NCI-H187 (cell line): ENCODE measurements at places on chromosomes 6 and 20.
A peak's percentile ranks its signal among the peaks of the same experiment; 100 is the strongest.

GRCh38 chr6:127547904-127548649 is 28.9 kb upstream of the C6orf58 start:
- no peak for DNase-seq

GRCh38 chr6:82246802-82247504 is 591 bp downstream of the IBTK start:
- DNase-seq: peak; percentile 37

DNA sequence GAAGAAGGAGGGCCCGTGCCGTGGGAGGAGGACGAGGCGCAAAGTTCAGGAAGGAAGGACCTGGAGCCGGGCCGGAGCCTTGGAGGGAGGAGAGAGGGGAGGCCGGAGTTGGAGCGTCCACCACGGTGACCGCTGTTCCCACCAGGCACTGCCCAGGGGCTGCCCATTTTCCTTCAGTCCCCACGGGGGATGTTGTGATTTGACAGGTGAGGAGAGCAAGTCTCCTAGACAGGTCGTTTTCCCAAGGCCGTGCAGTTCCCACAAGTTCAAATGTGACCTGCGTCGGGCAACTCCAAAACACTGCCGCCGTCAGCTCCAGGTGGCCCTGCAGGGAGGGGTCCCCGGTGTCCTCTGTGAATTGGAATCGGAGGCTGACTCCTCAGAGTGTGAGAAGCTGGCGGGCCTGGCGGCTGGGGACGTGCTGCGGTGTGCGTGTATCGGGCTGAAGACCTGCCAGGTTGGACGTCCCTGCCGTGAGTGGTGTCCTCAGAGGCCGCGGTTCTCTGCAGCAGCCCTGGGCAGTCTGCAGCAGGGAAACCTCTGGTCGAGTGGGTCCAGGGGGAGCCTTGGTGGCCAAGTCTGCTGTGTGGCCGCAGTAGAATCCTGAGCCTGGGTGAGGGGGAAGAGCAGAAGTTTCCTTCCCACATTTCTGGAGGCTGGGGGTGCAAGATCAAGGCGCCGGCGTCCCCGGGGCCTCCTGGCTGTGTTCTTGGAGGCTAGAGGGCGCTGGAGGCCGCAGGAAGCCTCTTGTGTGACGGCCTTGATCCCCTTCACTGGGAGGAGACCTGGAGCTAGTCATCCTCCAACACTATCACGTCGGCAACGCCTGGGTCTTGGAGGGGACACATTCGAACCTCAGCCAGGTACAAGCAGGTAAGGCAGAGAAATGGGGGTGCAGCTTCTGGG is 115.1 kb upstream of the FRMD1 start:
- no peak for DNase-seq

- DNase-seq: no peak
Observed at GRCh38 chr20:21380711-21381110, 16.6 kb downstream of the NKX2-4 start.

DNA sequence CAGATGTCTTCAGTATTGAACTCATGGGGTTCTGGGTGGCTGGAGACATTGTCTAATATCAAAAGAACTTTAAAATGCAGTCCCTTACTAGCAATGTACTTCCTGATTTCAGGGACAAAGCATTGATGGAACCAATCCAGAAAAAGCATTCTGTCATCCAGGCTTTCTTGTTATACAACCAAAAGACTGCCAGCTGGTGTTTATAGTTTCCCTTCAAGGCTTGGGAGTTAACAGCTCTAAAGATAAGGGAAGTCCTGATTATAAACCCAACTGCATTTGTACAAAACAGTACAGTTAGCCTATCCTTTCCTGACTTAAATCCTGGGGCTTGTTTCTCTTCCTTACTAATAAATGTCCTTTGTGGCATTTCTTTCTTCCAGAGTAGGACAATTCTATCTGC is 160.0 kb downstream of the COL21A1 start:
- DNase-seq: no peak

GRCh38 chr6:169935348-169935718 is 183.9 kb downstream of the ERMARD start:
- no peak for DNase-seq

DNA sequence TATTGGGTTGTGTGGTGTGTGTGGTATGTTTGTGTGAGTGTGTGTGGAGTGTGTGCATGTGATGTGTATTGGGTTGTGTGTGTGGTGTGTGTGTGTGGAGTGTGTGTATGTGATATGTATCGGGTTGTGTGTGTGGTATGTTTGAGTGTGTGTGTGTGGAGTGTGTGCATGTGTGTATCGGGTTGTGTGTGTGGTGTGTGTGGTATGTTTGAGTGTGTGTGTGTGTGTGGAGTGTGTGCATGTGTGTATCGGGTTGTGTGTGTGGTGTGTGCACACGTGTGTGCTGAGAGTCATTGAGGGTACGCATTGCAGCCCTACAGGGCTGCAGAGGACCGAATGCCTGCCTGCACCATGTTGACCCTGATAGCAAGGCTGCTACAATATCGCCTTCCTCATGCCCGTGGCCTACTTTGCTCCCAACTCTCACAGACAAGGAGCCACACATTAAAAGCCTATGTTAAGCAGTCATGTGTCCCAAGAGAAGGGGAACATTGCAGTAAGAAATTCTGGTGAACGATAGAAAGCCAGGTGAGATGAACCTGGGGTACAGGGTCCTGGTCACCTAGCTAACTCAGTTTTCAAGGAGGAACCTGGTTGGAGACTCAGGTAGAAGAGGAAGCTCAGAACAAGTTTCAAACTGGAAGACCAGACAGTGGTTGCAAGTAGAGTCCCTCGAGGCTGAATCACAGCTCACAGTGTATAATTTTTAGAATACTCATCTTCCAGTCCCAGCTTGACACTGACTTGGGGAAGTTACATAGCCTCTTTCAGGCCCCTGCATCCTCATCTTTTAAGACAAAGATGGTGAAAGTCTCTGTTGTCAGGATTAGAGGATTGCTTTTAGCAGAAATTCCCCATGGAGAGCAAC is 45.7 kb upstream of the TMEM170B start:
- no peak for DNase-seq

DNA sequence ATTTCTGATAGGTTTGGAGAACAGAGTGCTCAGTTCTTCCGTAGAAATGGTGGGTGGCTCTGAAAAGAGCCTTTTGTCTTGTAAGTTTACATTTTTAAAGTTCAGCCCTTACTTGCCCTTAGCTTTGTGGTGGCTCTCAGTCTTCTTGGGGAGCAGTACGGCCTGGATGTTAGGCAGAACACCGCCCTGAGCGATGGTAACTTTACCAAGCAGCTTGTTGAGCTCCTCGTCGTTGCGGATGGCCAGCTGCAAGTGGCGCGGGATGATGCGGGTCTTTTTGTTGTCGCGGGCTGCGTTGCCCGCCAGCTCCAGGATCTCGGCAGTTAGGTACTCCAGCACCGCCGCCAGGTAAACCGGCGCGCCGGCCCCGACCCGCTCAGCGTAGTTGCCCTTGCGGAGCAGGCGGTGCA is 19.5 kb downstream of the OR2B2 start:
- no peak for DNase-seq

GRCh38 chr6:44540881-44541280 is 153.4 kb downstream of the CDC5L start:
- DNase-seq: no peak

DNA sequence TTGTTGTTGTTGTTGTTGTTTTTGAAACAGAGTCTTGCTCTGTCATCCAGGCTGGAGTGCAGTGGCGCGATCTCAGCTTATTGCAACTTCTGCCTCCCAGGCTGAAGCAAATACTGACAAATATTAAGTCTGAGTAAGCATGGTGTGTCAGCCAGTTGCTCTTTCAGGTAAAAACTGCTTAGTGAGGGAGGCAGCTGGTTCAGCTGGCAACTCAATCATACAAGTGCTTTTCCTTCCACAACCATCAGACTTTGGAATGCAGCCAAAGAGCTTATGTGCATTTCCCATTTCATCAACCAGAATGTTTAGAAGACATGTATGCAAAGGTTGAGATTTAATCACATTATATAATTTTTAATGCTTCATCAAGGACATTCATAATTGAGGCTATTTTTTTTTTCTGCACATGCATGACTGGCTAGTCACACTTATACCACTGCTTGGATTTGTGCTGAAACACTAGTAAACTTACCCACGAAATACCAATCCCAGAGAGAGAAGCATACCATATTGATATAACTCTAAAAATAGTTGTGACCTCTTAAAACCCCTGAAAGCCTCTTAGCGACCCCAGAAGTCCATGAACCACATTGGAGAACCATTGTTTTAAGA is 56.0 kb downstream of the CLIC5 start:
- peak; percentile 6 for DNase-seq

DNA sequence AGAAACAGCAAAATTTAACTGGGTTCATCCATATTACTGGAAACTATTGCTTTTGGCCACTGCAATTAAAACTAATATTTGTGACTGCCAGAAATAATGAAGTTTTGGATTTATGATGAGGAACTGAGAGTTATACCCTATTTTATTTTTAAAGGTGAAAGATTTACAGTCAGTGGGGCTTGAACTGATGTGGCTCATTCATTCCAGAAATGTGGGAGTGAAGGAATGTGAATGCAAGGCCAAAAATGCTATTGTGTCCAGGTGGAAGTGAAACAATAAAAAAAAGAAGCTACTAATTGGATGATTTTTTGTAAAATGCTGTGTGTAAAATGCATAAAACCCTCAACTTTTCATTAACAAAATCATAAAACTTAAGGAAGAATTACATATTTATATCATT is 491.9 kb downstream of the COL12A1 start:
- DNase-seq: no peak

GRCh38 chr6:33812669-33813068 is 8.9 kb upstream of the MLN start:
- peak; percentile 57 for DNase-seq

- DNase-seq: no peak
Observed at GRCh38 chr20:50267041-50267865, 76.6 kb downstream of the CEBPB start.

DNA sequence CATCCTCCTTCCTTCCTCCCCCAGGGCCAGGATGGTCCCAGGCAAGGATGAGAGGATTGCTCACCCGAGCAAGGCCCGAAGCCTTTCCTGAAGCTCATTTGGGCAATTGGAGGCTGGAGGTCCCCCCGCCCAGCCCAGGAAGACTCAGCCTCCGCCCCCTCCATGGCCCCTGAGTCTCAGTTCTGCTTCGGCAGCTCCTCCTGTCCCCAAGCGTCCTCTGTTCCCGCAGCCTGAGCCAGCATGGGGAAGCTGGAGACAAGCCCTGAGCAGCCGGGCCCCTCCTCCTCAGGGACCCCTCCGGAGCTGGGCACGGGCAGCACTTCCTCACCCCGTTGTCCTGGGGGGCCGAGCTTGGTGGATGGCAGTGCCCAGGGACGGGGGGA is 26.0 kb downstream of the SLC17A9 start:
- no peak for DNase-seq

DNA sequence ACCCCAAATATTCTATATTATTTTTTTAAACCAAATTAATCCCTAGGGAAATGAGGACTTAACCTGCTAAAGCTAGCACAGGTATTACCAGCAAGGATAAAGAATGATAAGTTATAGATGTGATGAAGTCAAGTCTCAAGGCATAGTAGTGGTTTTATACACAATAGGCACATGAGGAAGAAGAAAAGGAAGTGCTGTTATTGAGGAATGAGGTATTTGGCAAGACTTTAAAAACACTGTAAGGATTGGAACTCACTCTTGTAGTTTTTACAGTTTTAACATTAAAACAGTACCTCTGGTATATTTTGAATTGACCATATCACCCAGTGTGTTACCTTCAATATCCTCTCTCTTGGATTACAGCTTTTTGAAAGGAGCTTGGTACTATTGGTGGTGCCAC is 54.6 kb downstream of the PHF3 start:
- no peak for DNase-seq

- DNase-seq: no peak
Observed at GRCh38 chr6:150256618-150257272, 112.1 kb upstream of the IYD start.

- DNase-seq: no peak
Observed at GRCh38 chr6:40819182-40819834, 219.7 kb downstream of the UNC5CL start.

DNA sequence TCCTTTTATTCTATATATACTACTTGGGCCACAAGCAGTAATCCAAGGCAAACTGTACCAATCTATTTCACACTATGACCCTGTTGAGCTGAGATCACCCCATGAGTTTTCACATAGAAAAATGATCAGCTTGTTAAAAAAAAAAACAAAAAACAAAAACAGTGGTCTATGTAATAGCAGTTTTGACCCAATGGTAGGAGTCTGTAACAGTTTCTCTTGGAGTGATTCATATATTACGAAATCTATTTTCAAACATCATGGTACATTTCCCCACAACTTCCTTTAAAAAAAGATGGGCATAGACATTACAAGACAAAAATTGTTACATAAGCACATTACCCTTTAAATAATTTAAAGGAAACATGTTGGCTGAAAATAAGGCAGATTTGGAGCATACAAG is 78.1 kb downstream of the PRSS35 start:
- no peak for DNase-seq

- DNase-seq: no peak
Observed at GRCh38 chr6:102154176-102154575, 760.7 kb downstream of the GRIK2 start.

GRCh38 chr6:108194503-108194902 is 28.7 kb downstream of the NR2E1 start:
- no peak for DNase-seq

DNA sequence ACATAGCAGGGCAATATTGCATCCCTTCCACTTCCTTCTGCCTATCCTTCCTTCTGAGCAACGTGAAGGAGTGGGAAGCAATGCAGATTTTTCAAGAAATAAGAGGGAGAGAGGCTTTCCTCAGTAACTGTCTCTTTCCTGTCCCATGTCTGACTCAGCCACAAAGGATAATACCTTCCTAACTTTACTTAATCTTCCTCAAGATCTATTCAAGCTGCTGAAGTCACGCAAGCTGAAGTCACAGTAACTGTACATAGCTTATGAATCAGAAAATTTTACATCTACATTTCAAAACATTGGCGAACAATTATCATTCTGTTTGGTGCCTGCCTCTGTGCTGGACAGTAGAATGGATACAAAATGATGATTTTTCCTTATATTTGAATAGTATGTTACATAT is 86.4 kb upstream of the POU3F2 start:
- DNase-seq: no peak

- DNase-seq: no peak
Observed at GRCh38 chr6:22295145-22295544, 1.7 kb downstream of the PRL start.

- no peak for DNase-seq
Observed at GRCh38 chr6:107173779-107174178, 58.5 kb upstream of the BEND3 start.

- DNase-seq: no peak
Observed at GRCh38 chr20:15611541-15611940, 961.7 kb downstream of the KIF16B start.

- no peak for DNase-seq
Observed at GRCh38 chr6:150813319-150813992, 52.0 kb upstream of the MTHFD1L start.
